ENCODE measurements at places on chromosomes 2 and 18.

DNA sequence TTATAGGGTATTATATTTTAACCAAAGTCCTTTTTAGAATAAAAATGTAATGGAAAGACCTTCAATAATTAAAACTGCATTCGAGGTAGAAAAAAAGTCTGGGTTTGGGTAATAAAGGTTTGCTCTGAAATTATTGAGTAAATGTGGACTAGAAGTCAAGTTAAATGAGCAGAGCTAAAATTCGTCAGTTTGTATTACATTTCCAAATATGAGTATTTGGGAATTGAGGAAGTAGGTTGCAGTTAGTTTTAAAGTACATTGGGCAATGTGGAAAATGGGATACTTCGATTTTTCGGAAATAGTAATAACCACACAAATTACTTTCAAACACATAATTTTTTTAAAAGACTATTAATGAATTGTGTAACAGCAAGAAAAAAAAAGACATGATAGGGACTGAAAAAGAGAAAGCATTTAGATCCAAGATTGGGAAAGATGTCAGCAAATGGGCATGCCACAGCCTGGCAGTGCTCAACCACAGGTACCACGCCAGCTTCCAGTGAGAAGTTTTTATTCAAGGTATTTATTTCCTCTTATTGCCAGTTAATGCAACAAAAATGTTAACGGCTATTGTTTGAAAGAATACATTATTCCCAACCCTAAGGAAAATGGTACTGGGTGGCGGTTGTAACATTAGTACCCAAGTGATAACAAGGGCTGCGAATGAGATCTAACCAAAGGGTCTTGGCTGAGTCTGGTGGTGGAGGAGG is 50.0 kb downstream of the TTC39C start:
- no peak for DNase-seq

DNA sequence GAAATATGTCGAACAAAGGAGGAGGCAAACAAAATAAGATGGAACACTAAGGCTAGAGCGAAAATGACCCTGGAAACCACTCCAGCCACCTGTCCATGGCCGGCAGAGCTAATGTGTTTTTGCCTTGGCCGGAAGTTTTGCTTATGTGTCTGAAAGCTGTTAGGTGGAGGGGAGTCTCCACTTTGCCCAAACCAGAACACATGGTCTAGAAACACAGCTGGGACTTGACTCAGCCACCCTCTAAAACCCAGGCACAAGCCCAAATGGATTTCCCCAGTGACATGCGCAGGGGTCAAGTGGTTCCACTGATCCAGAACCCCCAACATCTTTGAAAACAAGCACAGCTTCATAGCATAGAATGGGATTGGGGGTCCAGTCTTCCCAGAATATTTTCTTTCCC is 159.3 kb downstream of the ZBTB7C start:
- no peak for DNase-seq

DNA sequence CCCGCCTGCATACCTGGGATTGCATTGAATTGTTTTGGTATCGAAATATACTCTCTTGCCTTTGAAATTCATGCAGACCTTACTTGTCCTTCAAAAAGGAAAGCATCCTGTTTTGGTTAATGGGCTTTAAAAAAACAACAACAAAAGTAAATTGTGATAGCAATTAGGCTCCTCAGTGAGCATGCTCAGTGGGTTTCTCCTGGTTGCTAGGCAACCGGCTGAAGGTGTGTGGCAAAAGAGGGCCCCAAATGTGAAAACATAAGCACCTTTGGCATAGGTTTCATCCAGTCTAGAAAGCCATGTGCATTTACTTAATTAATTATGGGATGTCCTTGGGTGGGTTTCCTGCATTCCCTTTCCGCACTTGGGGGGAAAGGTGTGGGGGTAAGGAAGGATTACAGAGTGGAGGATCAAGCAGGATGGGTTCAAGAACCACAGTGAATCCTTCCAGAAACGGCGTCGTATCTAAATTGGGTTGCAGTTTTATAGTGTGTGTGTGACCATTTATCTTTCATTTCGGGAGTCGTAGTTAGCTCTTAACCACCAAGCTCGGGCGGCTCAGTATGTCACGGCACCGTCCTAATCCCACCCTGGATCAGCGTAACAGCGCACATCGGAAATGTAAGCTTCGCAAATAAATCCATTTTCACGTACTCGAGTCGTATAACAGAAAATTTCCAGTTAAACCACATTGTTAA is 274.9 kb upstream of the TCF4 start:
- no peak for DNase-seq

GRCh38 chr18:75544051-75544481 is 116.6 kb upstream of the SMIM21 start:
- no peak for DNase-seq

GRCh38 chr2:133675-134593 is 87.6 kb upstream of the FAM110C start:
- DNase-seq = no peak

DNA sequence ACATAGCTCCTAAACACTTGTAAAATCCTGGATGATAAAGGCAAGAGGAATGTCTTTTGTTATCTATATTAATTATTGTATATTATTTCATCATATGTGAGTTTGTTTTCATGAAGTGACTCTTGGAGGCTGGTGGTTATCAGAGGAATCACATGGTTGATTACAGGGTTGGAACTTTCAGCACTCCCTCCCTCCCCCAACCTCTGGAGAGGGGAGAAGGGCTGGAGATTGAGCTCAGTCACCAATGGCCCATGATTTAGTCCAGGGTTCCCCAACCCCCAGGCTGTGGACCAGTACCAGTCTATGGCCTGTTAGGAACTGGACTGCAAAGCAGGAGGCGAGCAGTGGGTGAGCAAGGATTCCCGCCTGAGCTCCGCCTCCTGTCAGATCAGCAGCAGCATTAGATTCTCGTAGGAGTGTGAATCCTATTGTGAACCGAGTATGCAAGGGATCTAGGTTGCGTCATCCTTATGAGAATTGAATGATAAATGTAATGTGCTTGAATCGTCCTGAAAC is 37.7 kb downstream of the FBXO48 start:
- no peak for DNase-seq

DNA sequence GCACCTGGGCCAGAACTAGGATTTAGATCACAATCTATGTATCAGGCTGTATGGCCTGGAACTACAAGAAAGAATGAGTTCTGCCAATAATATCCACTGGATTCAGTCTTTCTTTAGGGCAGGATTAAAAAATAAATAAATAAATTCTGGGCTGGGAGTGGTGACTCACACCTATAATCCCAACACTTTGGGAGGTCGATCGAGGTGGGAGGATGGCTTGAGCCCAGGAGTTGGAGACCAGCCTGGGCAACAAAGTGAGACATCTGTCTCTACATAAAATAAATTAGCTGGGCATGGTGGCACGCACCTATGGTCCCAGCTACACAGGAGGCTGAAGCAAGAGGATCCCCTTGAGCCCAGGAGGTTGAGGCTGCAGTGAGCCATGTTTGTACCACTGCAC is 8.1 kb downstream of the AMMECR1L start:
- DNase-seq = no peak

DNA sequence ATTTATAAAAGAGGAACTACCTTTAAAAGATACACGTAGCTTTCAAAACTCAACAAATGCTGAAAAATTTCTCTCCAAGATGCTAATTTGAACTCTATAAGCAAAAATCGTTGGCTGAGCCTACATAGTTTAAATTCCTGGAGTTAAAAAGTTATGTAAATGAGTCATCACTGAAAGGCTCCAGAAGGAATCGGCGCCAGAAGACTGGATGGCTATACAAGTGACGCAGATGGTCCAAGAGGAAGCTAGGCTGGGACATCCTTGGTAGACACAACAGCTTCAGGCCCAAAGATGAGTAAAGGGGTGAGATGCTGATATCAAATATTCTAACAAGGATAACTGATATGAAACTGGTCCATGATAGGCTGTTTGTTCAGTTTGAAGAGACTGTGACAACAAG is 22.8 kb upstream of the DNAH6 start:
- DNase-seq = no peak

GRCh38 chr2:82730811-82731210 is 1728.3 kb downstream of the SUCLG1 start:
- DNase-seq = no peak

GRCh38 chr2:230170532-230170931 is 49.3 kb downstream of the SP110 start:
- no peak for DNase-seq

GRCh38 chr18:44715245-44715644 is 34.6 kb downstream of the SETBP1 start:
- DNase-seq = no peak

GRCh38 chr2:64574871-64575270 is 50.7 kb downstream of the AFTPH start:
- no peak for DNase-seq

GRCh38 chr2:239642406-239643004 is 241.7 kb upstream of the HDAC4 start:
- no peak for DNase-seq

GRCh38 chr18:41939326-41939725 is 15.7 kb upstream of the PIK3C3 start:
- DNase-seq = no peak

- DNase-seq = no peak
Measured at GRCh38 chr18:62928326-62928725, 213.0 kb downstream of the PHLPP1 start.

GRCh38 chr2:142179686-142180085 is 48.9 kb upstream of the LRP1B start:
- no peak for DNase-seq

- no peak for DNase-seq
Measured at GRCh38 chr2:108491848-108492247, 42.4 kb upstream of the LIMS1 start.

Measured in activated T-helper 9 cell treated with anti-CD3 and anti-CD28 coated beads, Interleukin-2, amount 50 U/mL, for 16 hours (primary cell).